Cerebellar nuclear complex (tissue), 1 donor: ENCODE measurements at places on chromosomes 7 and 10.

DNA sequence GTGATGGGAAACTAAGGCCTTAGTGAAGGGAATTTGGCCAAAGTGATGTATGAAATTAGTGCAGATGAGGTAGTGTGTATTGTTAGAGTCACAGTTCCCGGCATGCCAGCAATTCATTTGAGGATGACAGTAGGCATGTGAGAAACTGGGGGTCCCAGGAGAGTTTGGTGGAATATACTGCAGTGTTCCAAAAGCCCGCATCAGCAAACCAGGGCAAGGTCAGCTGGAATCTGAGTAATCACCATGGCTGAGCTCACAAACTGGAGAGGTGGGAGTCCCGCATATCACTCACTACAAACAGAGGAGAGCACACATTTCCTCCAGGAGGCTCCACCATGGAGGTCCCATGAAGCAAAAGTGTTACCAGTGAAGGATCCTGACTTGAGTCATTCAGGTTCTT is 740.7 kb downstream of the TNS3 start:
- DNase-seq, result no peak

DNA sequence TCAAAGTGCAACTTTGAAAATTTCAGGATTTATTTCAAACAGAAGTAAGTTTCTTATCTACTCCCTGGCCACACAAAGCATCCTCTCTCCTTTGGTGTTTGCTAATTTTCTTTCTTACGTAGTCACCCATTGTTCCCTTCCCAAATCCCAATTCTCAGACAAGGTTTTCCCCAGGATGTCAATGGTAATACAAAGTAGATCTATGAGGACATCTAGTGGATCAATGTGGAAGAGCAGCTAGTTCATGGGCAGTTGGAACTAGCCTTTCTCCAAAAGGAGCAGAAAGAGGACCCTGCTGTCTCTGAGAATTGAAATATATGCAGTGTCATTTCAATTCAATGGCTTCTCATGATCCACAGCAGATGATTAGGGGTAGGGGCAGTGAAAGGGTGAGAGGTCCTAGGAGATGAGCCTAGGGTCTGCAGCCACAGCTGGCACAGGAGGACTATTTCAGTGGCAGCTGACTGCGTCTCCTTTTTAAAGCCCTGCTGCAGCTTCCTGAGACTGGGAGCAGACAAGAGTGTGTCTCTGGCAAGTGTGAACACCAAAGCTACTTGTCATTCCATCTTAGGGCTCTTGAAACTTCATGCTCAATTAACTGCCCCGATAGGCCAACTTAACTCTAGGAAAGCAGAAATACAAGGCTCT is 632.6 kb downstream of the KCNMA1 start:
- peak; percentile 13 for DNase-seq

DNA sequence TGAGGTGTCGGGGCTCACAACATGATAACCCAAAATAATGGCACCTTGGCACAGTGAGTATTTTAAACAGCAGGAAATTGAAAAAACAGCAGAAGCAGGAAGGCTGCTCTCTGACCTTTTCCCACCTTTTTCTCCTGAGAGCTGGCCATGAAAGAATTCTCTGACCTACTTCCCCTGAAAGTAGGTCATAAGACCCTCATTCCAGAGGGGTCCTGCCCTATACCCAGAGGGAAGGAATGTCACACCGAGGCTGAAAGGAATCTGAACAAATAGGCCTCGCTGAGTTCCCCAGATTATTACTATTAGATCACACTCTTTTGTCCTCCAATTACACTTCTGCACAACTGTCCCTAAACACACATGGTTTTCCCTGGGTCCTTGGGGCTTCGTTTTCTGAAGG is 18.8 kb downstream of the CPVL start:
- no peak for DNase-seq

DNA sequence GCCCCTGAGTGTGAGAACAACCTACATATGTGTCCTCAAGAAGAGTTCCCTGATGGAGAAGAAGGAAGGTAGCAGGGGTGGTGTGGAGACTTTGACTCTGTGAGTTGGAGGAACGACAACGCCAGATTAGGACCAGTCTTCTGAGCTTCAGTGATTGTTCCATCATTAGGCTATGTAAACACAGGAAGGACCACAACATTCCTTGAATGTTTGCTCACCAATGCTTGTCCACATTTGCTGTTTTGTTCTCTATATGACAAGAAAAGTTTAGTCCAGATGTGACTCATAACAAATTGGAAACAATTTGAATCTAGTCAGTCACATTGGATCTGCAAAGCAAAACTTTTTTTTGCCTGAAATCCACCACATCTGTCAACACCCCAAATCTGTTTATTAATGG is 62.7 kb downstream of the ENTPD1 start:
- no peak for DNase-seq

- DNase-seq, result no peak
Measured at GRCh38 chr7:156096771-156097538, 284.7 kb upstream of the SHH start.

- no peak for DNase-seq
Measured at GRCh38 chr10:12829831-12830390, 171.6 kb downstream of the CCDC3 start.
